ENCODE measurements at places on chromosomes 4 and X.

GRCh38 chrX:132689612-132690563 is 201.1 kb upstream of the MBNL3 start:
- DNase-seq: no peak

DNA sequence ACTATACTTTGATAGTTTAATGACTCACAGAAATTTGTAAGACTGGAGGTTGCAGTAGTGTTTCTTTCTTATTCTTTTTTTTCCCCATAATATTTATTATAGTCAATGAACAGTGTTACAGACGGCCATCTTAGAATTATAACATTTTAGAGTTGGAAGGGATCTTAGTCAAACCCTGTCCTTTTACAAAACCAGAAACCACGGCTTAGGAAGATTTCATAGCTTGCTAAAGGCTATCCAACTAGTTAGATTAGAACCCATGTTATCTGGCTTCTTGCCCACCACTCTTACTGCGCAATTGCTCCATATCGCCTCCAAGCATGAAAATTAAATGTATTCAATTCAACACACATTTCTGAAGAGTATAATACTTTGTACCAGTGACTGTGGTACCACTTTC is 1.1 kb downstream of the XIAP start:
- no peak for DNase-seq

- DNase-seq: no peak
These were observed 13.0 kb upstream of the TMPRSS11E start for GRCh38 chr4:68434277-68434676.

- no peak for DNase-seq
These were observed 151.5 kb downstream of the VEGFC start for GRCh38 chr4:176641237-176641636.

- no peak for DNase-seq
These were observed 7.7 kb downstream of the SCML1 start for GRCh38 chrX:17744896-17745523.

DNA sequence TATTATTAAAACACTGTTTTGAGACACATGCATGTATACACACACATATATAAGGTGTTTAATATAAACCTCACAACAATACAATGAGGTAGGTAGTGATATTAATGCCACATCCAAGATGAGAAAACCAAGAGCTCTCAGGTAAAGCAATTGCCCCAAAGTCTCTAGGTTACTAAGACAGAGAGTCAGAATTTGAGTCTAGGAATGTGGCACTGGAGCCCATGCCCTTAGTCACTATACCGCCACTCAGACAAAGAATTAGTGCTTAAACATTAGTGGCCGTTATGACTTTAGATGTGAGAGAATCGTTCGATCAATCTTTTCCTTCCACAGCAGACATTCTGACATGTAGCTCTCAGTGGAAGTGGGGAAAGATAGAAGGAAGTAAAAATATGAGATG is 108.2 kb upstream of the ACSL4 start:
- DNase-seq: no peak

DNA sequence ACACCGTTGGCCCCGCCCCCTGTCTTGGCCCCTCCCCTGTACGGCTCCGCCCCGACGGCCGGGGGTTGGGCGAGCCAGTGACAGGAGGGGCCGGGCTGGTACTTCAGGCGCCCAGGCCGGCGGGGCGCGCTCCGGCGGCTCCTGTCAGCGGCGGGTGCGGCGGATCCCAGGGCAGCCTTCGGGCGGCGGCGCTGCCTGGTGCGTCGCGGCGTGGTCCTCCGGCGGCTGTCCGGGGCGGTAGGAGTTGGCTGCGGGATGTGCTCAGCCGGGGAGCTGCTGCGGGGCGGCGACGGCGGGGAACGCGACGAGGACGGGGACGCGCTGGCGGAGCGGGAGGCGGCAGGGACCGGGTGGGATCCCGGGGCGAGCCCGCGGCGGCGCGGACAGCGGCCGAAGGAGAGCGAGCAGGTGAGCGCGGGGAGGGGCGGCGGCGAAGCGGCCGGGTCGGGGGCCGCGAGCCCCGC is at the start of gene FAM241A:
Gene FAM241A, plus strand, starts transcription at position 129 of the 464 bp plus-strand sequence. Its CDS starts 127 bp downstream, at position 256.
- no peak for DNase-seq

GRCh38 chrX:13816643-13817627 is at the start of gene GPM6B:
GPM6B (minus strand) TSS chrX:13817093; CDS start chrX:13816904, 189 bp downstream.
- DNase-seq: no peak

GRCh38 chrX:106932960-106933537 is 12.8 kb downstream of the CLDN2 start:
- DNase-seq: no peak

- no peak for DNase-seq
These were observed 16.4 kb downstream of the HPGD start for GRCh38 chr4:174505892-174506291.

- DNase-seq: no peak
These were observed 85.4 kb upstream of the GIMD1 start for GRCh38 chr4:106454021-106454420.

GRCh38 chr4:151721916-151722315 is 38.9 kb downstream of the GATB start:
- DNase-seq: no peak

- no peak for DNase-seq
These were observed 23.7 kb downstream of the FAM241A start for GRCh38 chr4:112168719-112169500.

GRCh38 chrX:154325541-154325940 is 29.9 kb downstream of the TKTL1 start:
- no peak for DNase-seq

- DNase-seq: no peak
These were observed 8.4 kb upstream of the MAN2B2 start for GRCh38 chr4:6566391-6567190.

DNA sequence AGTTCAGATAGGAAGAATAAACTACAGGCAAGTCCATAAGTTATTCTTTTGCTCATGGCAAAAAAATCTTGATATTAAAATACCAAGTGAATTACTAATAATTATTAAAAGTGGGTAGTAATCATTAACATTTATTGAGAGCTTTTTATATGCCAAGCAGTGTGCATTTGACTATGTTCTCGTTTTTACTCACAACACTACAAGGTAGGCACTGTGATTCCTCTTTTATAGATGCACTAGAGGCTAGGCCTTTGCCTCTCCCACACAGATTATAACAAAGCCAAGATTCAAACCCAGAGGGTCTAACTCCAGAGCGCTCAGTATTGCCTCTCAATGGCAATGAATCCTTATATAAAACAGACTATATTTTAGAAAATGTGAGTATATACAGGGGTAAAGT is 254.2 kb downstream of the NAF1 start:
- DNase-seq: no peak

DNA sequence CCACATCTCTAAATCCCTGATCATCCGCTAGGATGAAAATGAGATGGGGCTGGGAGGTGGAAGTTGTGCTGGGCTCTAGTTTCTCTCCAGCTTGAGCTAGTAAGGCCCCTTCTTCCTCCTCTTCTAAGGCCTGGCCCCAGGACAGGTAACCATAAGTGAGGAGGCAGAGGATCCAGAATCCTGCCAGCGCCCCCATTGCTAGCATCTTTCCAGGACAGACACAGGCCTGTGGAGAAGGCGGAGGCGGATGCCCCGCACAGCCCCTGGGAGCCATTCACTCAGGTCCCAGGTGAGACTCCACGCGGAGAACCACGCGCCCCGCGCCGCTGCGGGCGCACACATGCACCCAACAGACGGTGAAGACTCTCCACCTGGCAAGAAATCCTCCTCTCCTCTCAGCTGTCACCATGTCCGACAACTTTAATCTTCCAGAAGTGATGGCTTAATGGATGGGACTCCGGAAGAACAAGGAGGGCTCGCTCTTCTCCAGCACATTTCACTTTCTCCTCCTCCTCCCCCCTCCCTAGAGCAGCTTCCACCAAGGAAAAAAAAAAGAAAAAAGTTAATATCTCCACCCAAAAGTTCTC is 793 bp downstream of the ARSJ start:
- no peak for DNase-seq

DNA sequence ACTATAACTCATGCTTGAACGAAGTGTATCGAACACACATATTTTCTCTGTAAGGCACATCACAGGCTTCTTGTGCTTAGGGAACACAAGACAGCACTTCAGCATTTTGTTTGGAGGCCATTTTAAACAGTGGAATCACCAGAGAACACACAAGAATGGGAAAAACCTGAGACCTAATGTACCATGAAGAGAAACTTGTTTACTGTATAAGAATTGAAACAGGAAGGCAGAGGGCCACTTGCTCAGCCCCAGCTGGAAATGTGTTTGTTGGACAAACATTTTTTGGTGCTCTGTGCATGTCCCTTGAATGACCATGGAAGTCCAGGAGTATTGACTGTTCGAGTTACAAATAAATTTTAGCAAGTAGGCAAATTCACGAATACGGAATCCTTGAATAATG is 47.5 kb downstream of the RAPGEF2 start:
- DNase-seq: no peak

Measured in GM12878 (cell line).